H4 (cell line): ENCODE measurements at places on chromosomes 11 and 22.

- no peak for DNase-seq
Observed at GRCh38 chr11:69377029-69377952, 83.3 kb downstream of the MYEOV start.

DNA sequence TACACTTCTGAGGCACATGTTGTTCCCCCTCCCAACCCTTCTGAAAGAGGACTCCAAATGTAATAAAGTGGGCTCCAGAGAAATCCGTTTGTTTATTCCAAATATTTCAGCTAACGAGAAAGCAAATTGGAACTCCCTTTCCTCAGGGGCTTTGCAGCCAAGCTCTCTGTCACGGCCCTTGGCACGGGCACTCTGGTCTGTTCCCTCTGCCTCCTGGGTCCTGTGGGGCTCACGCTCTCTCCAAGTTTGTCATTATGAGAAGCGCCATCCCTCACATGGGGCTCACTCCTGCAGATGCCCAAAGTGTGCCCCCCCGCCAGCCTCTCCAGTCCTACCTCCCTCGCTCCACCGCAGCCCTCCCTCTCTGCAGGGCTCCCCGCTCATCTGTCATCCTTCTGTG lies 125.4 kb upstream of the POU2AF2 start:
- no peak for DNase-seq

GRCh38 chr22:24392218-24392931 lies 35.0 kb upstream of the ADORA2A start:
- DNase-seq, result no peak

DNA sequence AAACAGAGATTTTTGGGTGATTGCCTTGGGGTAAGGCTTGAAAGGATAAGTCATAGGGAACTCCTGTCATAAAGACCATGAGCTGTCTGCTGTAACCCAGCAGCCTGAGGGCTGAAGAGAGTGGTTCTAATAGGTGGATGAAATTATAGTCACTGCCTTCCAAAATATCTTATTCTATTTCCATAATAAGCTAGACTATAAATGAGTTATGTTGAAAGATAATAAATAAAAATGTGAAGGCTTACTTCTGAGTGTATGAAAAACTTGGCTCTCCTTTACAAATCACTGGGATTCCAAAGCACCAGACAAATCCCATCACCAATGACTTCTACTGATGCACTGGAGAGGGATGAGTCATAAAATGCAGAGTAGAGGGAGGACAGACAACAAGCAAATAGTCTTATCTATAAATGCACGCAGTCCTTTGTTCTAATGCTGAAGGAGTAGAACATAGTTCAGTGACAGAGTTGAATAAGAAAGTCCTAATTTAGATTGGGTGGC lies 775.0 kb upstream of the LRRC4C start:
- no peak for DNase-seq

DNA sequence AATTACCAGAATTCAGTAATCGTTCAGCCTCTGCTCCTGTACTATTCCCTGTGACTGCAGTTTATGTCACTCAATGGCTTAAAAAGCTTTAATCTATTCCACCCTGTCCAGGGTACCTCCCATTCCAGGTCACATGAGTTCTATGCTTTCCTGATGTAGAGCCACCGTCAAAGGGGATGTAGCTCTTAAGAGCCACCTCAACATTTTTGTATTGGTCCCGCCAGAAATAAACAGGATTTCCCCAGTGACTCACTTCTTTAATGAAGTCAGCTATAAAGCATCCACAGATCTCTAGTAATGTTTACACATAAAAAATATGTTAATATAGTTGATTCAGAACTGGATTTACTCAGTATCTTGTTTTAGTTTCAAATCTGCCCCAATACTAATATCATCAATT lies 1.3 kb upstream of the OR8D1 start:
- peak; percentile 43 for DNase-seq

DNA sequence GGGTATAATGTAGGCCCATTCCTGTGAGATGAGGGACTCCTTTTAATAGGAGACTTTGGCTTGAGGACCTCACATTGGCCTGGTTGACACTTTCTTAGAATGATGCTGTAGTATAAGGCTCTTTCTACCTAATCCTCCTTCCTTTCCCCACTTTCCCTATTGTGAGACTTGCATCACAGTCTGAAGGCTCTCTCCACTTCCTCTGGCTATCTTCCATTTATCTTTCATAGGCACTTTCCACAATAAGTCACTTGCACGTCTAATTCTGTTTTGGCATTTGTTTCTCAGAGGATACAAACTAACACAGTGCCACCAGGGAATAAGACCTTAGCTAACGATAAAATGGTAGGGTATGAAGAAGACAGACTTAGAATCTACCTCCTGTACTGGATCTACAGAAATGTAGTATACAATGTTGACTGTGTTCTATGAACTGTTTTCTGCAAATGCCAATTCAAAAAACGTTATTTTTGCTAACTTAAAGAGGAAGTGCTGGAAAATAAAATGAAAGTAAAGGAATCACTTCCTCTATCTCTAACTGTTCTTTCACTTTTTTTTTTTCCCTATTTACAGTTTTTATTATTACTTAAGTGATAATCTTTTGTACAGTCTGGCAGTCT lies 17.9 kb upstream of the PDE3B start:
- no peak for DNase-seq

DNA sequence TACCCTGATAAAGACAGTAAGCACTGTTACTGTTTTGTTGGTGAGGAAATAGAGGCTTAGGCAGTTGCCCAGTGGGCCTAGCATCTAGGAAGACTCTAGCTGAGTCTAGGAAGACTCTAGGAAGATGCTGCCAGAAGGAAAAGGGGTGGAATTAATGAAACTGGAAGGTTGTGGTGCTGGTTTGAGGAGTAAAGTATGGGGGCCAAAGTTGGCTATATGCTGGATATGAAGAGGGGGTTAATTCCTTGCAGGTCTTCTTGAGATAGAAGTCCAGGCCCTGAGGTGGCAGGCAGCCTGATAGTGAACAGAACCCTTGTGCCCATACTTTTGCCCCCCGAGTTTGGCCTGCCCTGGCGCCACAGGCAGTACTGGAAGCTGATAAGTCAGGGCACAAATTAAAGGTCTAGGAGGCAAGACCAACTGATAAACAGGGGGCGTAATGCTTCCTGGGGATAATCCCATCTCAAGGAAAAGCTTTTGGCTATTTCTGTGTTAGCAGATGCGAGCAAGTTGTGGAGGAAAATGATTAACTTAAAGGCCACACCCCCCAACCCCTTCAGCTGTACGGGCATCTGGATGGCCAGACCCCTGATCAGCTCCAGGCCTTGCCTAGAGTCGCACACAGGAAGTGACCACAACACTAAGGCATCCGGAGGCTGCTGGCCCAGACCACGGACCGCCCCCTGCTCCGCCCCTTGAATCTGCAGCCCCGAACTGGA lies 3.1 kb downstream of the ILK start:
- DNase-seq, result peak; percentile 97

- DNase-seq, result no peak
Observed at GRCh38 chr11:110318638-110319404, 22.4 kb upstream of the RDX start.

DNA sequence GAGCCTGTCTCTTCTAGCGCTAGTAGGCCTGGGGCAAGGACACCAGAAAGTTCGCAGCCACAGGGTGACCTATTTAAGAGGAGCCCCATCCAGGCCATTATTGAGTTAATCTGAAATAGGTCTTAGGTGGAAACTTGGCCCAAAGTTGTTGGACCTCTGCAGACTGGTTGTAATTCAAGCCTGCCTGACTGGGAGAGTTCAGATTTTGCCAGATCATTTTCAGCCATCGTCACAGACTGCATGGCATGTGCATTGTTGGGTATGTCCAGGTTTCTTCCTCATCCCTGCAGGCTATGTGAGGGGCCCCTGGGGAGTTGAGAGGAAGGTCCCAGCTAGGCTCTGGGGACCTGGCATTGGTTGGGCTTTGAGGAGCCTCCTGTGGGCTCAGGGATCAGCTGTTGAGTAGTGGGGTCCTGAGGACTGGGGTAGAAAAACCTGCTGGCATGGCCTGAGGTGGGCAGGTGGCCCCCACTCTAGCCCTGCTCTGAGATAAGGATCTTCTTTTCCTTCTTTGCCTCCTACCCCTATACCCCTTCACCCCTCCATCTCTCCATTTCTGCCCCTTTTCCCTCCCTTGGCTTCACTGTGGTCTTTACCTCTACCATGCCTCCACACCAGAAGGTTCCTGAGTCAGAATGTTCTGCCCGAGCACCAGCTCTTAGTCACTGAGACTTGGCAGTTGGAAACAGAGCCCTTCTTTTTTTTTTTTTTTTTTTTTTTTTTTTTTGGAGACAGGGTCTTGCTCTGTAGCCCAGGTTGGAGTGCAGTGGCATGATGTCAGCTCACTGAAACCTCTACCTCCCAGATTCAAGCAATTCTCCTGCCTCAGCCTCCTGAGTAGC lies 112.7 kb downstream of the MORC2 start:
- DNase-seq, result no peak

DNA sequence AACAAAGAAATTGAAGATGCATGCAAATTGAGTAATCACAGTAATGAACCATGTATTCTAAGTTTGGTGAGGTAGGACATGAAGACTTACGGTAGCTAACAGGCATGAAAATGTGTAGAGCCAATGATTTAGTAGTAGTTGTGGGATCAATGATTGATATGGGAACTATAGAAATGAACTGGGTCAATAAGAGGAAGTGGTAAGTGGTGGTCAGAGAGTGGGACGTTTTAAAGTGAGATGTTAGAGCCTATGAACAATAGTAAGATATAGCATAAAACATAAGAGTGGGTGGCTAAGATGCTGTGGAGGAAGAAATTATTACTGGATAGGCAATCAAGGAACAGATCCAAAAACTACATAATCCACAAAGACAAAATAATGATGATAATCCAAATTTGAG lies 45.0 kb downstream of the DLG2 start:
- DNase-seq, result no peak

- DNase-seq, result peak; percentile 51
Observed at GRCh38 chr11:118152552-118153471, at the start of gene SCN4B. SCN4B (minus strand) TSS chr11:118152823; CDS start chr11:118152673, 150 bp downstream.

GRCh38 chr11:117345039-117345438 lies 17.4 kb downstream of the CEP164 start:
- no peak for DNase-seq

- no peak for DNase-seq
Observed at GRCh38 chr11:87431392-87431791, 393.7 kb downstream of the TMEM135 start.

- DNase-seq, result no peak
Observed at GRCh38 chr22:31569126-31569525, 72.8 kb downstream of the SFI1 start.

- no peak for DNase-seq
Observed at GRCh38 chr22:23632178-23632577, at the start of gene DRICH1. DRICH1 (minus strand) TSS chr22:23632321; CDS start chr22:23632023, 298 bp downstream.

DNA sequence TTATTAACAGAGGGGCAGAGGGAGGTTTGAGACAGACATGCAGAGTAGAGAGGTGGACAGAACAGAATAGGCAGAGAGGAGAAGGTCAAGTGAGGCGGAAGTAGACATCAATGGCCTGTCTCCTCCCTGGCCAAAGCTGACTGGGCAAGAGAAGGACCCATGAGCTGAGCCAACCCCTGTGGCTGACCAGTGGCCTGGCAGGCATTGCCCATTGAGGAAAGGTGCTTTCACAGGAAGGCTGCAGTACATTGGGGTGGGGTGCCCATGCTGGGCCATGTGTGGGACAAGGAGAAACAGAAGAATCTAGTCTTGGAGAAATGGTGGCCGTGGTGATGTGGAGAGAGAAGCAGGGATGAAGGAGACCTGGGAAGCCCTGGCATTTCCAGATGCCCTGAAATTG lies 76.0 kb downstream of the MYEOV start:
- DNase-seq, result no peak

- no peak for DNase-seq
Observed at GRCh38 chr11:47051217-47051616, 114.7 kb downstream of the CSTPP1 start.

DNA sequence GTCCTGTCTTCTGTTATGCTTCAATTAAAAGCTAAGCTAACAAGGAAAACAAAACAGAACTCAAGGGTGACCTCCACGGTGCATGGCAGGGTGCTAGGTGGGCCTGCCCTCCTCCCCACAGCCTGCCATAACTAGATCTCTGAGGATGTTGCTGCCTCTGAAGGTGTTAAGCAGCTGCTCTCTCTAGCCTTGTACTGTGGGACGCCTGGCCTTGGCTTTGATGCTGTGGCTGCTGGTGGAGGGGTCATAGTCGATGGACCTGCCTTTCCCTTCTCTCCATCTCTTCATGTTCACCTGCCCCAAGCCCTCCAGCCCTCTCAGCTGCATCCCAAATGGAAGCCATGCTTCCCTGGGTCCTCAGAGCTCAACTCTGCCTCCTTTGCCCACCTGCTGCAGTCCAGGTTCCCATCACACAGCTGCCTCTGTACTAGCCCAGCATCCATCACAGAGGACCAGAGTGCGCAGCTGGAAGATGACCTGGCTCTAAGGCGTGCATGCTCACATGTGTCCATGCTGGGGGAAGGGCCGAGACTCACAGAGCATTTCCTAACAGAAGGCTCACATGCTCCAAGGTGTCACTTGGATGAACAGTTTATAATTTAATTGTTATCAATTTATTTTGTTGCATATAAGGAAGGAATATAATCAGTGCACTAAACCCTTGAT lies 180.3 kb upstream of the E2F8 start:
- no peak for DNase-seq

DNA sequence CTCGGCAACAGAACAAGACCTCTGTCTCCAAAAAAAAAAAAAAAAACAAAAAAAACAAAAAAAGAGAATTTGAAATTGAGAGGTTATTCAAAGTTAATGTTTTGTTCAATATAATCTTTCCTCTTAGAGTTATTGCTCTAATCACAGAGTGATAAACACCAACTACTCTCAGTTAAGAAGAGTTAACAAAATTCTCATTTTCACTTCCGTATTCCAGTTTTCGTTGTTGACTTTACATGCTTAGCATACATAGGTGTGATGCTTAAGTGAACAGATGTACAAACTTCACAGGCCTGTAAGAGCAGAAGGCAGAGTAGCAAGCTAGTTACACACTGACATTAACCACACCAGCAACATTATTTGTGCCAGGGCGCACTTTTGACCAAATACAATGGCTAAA lies 12.3 kb downstream of the EIF4ENIF1 start:
- DNase-seq, result no peak

DNA sequence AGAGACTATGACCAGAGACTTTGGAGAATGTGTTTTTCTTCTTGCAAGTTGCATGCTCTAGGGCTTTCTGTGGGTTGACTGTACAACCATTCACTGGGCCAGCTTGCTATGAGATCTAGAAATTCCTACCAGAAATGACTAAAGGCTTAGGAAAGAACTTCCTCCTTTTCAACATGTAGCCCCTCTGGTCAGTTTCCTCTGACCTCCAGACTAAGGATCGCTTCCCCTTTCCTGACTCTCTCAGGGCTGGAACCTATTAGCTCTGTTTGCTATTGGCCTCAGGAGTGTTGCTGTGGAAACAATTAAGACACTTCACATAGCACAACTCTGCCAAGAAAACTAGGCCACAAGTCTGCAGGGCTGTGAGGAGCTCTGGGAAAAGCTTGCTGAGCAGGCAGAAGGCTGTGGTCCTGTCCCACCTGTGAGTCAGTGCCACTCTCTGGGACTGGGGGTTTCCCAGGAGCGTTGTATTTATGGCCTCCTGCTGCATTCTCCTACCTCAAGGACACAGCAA lies 10.7 kb downstream of the CRY2 start:
- peak; percentile 57 for DNase-seq

DNA sequence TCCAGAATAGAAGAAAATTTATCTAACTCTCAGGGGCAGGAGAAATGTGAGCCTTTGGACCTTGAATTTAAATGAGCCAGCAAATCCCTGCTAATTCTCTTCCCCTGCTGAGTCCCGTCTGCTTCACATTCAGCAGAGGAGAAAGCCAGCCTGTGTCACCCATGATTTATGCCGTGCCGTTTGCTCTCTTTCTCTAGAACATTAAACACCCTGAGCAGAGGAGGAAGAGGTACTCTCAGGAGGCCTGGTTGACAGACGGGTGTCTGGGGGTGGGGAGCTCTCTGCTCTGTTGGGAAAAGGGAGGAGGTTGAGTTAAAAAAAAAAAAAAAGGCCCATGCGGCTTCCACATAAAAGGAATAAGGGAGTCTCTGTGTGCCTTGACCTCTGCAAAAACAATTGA lies 11.3 kb upstream of the MTMR3 start:
- DNase-seq, result no peak
